ENCODE measurements at places on chromosomes 11 and 22.

GRCh38 chr11:64391839-64392238 lies 32.9 kb downstream of the RPS6KA4 start:
- DNase-seq: no peak

GRCh38 chr11:33307984-33308383 lies 50.8 kb downstream of the HIPK3 start:
- DNase-seq: no peak

DNA sequence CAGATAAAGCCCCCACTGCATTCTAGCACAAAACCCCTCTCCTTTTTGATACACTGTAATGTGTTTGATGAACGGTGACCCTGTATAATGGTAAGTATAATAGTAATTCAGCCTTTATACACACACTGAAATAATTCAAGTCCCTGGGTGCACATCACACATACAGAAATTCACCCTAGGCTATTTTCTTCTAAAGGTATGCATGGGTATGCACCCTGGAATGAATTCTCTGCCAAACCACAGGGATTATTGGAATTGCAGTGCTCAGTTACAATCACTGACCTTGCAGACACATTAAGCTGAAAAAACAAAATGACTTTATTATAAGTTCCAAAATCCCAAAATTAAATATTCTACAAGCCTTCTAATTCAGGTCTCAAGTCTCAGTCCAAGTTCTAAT lies 245.9 kb upstream of the FAT3 start:
- no peak for DNase-seq

DNA sequence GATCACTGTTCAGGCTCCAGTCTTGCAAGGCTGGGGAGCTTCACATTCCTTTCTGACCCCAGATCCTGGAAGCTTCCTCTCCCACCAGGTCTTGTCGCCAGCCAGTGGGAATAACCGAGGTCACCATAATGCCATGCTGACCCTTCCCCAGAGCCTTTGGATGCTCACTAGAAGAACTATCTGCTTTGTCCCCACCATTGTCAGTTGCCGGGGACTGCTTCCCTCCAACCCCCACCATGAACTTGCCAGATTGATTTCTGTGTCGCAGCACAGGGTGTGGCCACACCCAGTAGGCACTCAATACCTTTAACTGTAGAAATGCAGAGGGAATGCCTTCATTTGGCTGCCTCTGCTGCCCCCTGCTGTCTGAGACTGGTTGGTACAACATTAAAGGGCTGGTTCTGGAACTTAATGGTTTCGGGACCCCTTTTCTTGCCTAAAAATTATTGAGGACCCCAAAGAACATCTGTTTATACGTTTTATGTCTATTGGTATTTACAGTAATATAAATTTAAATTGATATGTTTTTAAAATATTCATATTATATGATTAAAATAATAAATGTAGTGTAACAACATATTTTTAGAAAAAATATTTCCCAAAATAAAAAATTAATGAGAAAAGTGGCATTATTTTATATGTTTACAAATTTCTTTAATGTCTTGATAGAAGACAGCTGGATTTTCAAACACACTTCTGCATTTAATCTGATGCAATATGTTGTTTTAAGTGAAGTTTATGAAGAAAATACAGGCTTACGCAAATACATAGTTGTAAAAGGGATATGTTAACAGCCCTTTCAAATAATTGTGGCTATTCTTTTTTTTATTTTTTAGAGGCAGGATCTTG lies 6.7 kb upstream of the GDPD5 start:
- DNase-seq: peak; percentile 50

GRCh38 chr11:47469361-47470179 lies 20.6 kb upstream of the RAPSN start:
- DNase-seq: no peak

All from stimulated activated CD4-positive, alpha-beta T cell treated with anti-CD3 and anti-CD28 coated beads, Interleukin-12 subunit alpha, Interleukin-12 subunit beta, amount 100 ng/mL, for 24 hours (primary cell).